ENCODE measurements at places on chromosomes 4 and X.

DNA sequence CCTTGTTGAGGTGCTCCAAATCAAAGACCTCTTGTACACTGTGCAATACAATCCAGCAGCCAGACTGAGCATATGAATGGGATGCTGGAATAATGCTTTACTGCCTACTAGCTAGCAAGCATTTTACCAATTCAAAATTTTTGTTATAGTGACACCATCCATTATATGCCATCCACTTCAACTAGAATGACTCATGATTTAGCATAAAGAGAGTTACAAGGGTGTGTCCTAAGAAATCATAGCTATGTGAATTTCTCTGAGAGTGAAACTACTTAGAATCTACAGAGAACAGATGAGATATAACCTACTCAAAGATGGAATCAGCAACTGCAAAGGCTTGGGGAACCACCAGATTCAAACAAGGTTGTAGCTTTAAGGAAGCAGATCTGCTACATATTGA, 221.9 kb downstream of the LHFPL1 start:
- DNase-seq = no peak

DNA sequence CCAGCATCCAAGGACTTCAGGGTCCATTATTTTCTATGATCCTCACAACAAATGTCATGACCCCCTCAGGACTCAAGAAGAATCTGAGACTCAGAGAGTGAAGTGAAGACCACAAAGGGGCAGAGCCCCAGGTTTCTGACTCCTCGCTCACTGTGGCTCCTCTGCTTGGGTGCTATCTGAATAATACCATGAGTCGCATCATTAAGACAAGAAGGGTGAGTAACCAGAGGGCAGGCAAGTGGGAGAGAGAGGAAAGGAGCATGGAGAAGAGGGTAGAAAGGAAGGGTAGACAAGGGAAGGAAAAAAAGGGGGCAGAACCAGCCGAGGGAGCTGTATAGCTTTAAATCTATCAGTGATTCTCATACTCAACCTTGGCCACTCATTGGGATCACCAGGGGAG, 15.5 kb upstream of the HSD17B10 start:
- DNase-seq = no peak

- DNase-seq = no peak
These were observed 18.8 kb downstream of the NFKB1 start for GRCh38 chr4:102519925-102520324.

GRCh38 chrX:119455264-119455663, 13.0 kb upstream of the SLC25A5 start:
- peak; percentile 4 for DNase-seq

GRCh38 chr4:72587334-72587733, 18.3 kb upstream of the ADAMTS3 start:
- DNase-seq = no peak

GRCh38 chr4:1321946-1322650, 24.9 kb upstream of the UVSSA start:
- no peak for DNase-seq

- peak; percentile 76 for DNase-seq
These were observed 341.3 kb upstream of the KLF3 start for GRCh38 chr4:38322714-38323113.

- no peak for DNase-seq
These were observed 43.7 kb downstream of the HADH start for GRCh38 chr4:108033348-108033747.

DNA sequence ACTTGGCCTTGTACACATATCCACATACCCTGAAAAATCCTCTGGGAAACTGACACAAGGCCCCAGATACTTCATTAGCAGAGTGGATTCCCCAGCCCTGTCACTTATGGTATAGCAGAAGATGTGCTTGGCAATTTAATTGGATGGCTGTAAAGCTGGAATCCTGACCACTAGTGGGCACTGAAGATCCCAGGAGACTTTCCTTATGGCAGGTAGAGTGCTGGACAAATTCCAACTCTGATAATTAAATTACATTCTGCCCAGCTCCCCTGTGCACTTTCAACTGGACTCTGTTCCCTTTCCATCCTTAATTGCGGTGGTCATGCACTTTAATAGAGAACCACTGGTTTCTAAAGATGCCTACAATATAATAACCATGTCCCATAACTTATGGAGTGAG, 119.8 kb downstream of the DCK start:
- DNase-seq = no peak

- DNase-seq = no peak
These were observed 376.1 kb downstream of the FBXW7 start for GRCh38 chr4:152159773-152160172.

DNA sequence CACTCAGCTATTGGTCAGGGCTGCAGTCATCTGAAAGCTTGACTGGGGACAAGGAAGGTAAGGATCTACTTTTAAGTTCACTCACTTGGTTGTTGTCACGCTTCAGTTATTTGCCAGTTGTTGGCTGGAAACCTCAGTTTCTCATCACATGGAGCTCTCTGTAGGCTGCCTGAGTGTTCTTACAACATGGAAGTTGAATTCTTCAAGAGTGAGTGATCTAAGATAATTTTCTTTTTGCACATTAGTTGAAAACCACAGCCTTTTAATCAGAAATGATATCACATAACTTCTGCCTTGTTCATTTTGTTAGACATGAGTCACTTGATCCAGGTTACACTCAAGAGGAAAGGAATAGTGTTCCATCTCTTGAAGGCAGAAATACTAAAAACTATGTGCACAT, 552.7 kb downstream of the RAPGEF2 start:
- DNase-seq = no peak

- DNase-seq = no peak
These were observed 3.3 kb upstream of the HAUS3 start for GRCh38 chr4:2245057-2245786.

GRCh38 chr4:58809366-58809765, 1699.2 kb upstream of the IGFBP7 start:
- no peak for DNase-seq

DNA sequence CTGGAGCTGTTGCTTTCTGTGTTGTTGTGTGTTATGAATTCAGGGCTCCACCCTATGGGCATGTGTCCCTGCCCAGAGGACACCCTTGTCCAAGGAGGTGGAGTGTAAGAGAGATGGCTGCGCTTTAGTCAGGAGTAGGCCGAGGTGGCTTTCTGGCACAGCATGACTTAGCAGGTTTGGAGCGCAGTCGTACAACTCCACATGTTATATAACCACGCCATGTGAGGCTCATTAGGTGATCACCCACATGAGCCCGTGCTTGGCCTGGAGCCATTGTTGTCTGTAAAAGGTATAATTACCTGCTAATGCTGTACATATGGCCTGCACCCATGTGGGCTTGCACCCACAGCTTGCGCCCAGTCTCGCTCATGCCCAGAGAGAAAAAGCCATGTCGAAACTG, 15.8 kb upstream of the ANAPC4 start:
- no peak for DNase-seq

DNA sequence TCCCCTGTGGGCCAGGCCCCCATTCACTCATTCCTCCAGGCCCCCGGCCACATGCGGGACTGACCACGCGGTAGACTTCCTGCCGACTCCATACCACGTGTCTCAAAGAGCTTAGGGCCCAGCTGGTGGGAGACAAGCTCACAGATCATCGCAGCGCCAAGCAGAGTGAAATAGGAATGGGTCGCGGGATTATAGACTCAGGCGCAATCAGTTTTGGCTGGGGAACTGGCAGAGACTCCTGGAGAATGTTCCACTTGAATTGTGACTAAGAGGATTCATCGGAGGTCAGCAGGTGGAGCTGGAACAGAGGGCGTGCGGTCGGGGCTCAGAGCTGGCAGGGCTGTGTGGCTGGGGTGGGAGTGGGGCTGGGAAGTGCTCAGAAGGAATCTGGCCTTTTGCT, 15.6 kb downstream of the ATP2B3 start:
- no peak for DNase-seq

Data from GM03348 (cell line).